Stimulated activated CD4-positive, alpha-beta T cell treated with anti-CD3 and anti-CD28 coated beads, Interleukin-1b, Interleukin-23, amount 100 ng/mL, for 1 hour (primary cell): ENCODE measurements at places on chromosomes 4 and X.
A peak's percentile ranks its signal among the peaks of the same experiment; 100 is the strongest.

- no peak for DNase-seq
Measured at GRCh38 chr4:1641671-1642070, 42.4 kb downstream of the FAM53A start.

DNA sequence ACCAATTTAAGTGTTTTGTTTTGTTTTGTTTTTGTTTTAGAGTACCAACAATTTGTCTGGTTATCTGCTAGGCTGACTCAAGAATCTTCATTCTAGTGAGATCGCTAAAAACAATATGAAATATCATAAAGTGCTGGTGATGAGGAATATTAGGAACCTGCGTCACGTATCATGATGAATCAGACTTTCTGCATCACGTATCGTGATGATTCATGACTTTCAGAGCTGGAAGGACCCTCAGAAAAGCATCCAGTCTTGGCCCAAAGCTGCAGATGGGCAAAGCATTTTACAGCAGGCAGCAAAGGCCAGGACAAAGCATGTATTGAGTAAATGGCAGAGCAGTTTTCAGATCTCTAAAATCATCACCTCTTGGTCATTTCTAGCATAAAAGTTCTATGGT, 278.0 kb upstream of the BOD1L1 start:
- no peak for DNase-seq

DNA sequence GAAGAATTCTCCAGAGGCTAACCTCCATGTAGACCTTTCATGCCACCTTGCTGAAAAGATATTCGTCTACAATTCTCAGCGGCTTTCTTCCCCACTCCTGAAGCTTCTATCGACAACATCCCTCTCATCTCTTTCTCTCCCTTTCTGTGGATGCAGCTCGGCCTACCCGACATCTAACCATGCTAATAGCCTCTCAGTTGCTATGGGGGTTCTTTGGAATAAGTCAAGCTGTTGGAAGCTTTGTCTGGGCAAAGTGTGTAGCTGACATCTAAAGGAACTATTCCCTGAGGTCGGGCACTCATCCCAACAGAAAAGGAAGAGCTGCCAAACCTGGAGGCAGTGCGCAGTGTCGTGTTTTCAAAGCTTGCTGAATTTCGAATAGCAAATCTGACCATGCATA, 192.1 kb downstream of the RBMX2 start:
- DNase-seq, result no peak

- DNase-seq, result no peak
Measured at GRCh38 chr4:22490718-22491315, 25.0 kb downstream of the ADGRA3 start.

GRCh38 chrX:12992544-12993118, 17.7 kb downstream of the TMSB4X start:
- no peak for DNase-seq

GRCh38 chr4:184934184-184934583, 84.1 kb upstream of the HELT start:
- no peak for DNase-seq

- DNase-seq, result no peak
Measured at GRCh38 chr4:22391551-22391950, 124.3 kb downstream of the ADGRA3 start.

DNA sequence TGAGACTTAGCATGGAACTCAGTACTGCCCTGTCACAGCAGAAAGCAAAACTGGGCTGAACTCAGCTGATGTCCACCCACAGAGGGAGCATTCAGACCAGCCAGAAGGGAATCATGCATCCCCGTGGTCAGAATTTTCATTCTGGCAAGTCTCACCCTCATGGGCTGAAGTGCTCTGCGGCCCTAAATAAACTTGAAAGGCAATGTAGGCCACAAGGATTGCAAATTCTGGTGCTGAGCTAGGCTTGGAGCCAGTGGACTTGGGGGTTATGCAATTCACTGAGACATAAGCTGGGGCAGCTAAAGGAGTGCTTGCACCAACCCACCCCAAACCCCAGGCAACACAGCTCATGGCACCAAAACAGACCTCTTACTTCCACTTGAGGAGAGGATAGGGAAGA, 494.1 kb downstream of the GABRG1 start:
- DNase-seq, result no peak

GRCh38 chr4:2243681-2244380, 1.9 kb upstream of the HAUS3 start:
- no peak for DNase-seq

DNA sequence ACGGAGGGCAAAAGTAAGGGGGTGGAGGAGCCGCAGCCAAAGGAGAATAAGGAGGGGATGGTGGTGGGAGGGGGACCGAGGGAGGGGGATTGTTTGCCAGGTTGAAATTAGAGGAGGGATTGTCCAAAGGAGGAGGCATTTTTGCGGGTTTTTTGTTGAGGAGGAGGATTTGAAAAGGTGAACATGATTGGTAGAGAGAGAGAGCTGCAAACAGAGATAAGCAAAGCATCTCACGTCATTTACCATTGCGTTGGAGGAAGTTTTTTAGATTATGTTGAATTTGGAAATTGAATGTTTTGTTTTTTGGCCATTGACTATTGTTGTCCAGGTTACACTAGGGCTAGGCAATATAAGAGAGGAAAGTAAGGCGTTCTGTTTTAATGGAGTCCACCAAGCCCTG, 54.5 kb upstream of the ABCB7 start:
- no peak for DNase-seq

DNA sequence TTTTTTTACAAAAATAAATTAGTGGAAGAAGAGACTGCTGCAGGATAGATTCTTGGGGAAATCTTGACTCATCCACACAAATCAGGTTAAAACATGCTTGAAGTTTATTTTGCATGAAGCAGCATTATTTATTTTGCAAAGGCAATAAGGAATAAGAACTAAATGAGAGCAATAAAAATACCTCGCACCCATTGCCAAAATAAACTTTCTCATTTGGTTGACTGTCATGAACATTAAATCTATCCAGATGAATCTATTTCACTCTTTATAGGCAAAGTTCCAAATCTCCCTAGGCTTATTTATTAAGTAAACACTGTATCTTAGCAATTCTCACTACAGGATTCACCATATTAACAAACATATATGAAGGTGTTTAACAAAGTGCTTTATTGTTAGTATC, 58.9 kb downstream of the HOPX start:
- DNase-seq, result no peak

DNA sequence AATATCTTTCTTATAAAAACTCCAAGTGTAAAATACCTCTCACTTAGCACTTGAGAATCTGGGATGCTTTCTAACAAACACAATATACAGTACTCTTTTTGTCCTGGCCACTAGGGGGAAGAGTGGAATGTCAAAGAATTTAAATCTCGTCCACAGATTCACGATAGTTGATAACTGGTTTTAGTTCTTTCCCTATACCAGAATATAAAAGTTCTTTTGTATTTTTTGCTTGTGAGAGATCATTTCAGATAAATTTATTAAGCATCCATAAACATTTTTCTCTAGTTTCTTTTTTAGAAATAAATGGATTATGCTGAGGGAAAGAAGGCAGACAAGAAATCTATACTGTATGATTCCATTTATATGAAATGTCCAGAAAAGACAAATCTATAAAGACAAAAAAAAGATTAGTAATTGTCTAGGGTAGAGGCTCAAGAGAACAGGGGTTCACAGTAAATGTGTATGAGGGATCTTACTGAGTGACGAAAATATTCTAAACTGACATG, 50.4 kb downstream of the MGARP start:
- DNase-seq, result no peak

DNA sequence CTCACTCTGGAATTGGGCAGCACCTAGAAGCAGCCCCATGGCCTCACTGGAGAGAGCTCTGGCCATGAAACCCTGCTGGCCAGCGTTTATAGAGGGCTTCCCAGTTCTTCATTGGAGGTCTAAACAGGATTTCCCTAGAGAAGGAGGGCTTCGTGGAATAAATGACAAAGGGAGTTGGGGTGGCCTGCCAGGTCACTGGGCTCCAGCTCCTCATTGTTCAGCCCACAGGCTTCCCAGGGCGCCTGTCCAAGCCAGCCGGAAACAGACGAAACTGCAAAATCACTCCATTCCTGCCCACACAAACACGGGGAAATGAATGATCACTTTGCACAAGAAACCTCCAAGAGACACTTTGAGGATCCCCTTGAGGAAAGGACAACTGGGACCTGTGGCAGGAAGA, 189.7 kb downstream of the TSPAN5 start:
- DNase-seq, result no peak

DNA sequence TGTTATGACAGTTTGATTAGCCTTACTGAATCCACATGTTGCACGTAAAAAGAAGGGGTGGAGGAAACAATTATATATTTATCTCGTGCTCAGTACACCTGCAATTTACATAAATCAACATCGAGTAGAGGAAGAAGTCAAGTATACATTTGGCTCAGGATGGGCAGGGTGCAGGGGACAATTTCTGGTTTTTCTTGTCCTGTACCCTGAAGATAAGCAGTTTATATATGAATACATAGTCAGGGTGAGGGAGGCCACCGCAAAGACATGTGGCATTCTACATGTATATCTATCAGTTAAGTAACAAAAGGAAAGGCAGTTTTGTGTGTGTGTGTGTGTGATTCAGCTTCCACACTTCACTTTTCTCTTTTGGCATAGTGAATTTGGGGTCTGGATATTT, 11.1 kb upstream of the EREG start:
- no peak for DNase-seq

- DNase-seq, result no peak
Measured at GRCh38 chrX:41449131-41449530, 2.0 kb downstream of the NYX start.

- no peak for DNase-seq
Measured at GRCh38 chr4:9963328-9963727, 58.0 kb downstream of the SLC2A9 start.

- no peak for DNase-seq
Measured at GRCh38 chr4:41512596-41512995, 25.4 kb upstream of the LIMCH1 start.

- no peak for DNase-seq
Measured at GRCh38 chr4:173386751-173387150, 12.2 kb downstream of the SCRG1 start.

DNA sequence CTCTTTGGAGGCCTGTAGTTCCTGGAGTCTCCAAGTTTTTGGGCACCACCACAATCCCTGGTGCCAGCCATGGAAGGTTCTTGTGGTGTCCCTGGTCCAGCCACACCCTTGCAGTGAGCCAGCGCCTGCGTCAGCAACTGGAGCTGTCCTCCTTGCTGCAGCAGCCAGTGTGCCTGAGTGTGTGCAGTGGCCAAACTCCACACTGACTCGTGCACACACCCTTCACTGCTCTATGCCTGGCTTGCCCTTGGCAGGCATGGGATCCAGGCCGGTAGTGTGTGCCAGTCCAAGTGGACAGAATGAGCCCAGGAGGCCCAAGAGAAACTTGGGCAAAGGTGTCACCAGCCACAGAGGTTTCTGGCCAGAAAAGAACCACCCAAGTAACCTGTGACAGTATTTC, 1074.0 kb downstream of the PCDH18 start:
- DNase-seq, result no peak

DNA sequence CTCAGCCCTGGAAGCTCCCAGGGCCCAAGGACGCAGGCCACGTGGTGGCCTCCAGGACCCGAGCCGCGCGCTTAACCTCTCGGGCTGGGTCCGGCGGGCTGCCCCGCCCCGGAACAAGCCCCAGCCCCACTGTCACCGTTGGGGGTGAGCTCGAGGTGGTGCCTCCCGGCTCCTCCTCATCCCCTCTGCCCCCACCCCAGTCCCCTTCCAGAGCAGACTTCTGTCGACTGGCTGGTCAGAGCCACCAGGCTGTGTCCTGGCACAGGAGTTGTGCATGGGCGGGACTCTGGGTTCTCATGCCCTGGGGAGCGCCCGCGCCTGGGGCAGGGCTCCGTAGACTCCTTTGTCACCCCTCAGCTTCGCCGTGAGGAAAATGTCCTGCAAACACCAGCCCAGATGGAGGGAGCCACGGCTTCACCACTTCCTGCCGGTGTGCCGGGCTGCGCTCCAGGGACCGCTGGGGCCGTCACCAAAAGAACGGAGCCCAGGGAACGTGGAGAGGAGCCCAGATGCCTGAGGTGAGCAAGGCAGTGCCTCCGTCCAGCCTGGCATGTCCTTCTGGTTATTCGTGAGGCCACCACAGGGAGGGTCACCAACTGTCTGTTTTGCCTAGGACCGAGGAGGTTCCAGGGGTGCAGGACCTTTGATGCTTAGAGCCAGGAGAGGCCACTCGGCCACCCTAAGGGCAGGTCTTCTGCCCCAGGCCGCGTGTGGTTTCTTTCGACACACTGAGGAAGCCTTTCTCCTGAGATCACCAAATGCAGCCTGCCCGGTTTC, 7.1 kb upstream of the RGS12 start:
- DNase-seq, result no peak

- DNase-seq, result no peak
Measured at GRCh38 chr4:10737337-10737736, 52.8 kb upstream of the CLNK start.

GRCh38 chrX:49163555-49164419, 1.2 kb downstream of the MAGIX start:
- DNase-seq, result peak; percentile 60

DNA sequence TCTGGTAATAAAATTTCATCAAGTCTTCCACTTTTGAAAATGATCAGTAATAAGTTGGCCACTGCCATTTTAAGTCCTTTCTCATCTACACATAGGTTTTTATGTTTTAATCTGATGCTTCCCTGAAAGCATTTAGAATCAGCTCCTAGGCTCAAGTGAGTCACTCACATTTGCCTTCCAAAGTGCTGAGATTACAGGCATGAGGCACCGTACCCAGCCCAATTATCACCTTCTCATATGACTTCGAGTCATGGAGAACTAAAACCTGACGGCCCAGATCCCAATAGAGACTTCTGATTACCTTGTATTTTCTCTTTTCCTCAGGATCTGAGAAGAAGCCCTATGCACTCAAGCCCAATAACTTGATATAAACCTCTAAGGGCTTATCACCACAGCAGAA, 140.8 kb downstream of the OPHN1 start:
- DNase-seq, result no peak

- no peak for DNase-seq
Measured at GRCh38 chr4:85929961-85930665, 429.7 kb downstream of the MAPK10 start.

DNA sequence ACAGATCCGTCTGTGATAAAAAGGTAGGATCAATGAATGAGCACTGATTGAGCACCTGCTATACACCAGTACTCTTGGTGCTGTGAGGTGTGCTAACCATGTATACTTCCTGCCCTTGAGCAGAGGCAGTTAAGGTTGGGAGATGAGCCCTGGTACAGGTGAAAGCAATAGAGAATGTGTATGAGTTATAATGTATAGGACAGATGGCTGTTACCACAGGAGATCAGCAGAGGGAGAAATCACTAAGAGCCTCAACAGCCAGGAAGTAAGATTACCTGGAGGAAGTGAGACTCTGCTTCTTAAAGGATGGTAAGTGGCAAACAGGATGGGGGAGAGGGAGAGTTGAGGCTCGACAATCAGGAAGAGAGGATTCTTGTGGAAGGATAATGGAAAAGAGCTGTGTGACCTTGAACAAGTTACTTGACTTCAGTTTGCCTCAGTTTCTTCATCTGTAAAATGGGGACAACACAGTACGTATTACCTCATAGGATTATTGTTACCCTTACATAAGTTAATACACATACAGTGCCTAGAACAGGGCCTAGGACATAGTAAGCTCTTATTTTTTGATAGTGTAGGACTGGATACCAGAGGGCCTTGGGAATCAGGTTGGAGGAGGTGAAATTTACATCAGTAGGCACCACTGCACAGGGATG, 9.1 kb downstream of the CXCR3 start:
- no peak for DNase-seq

GRCh38 chrX:63511361-63511760, 160.2 kb upstream of the SPIN4 start:
- no peak for DNase-seq

GRCh38 chr4:18051281-18051680, 29.7 kb upstream of the LCORL start:
- no peak for DNase-seq

GRCh38 chrX:27466051-27466450, 2.9 kb upstream of the PPP4R3C start:
- DNase-seq, result no peak

- no peak for DNase-seq
Measured at GRCh38 chr4:181674315-181674875, 568.8 kb upstream of the TENM3 start.
